ENCODE measurements at places on chromosomes 5 and 9. TPM values are rescaled to one million over a fixed set of nuclear protein-coding genes. Genes with fewer than 3 reads are reported as not detected.
A peak's percentile ranks its signal among the peaks of the same experiment; 100 is the strongest.

DNA sequence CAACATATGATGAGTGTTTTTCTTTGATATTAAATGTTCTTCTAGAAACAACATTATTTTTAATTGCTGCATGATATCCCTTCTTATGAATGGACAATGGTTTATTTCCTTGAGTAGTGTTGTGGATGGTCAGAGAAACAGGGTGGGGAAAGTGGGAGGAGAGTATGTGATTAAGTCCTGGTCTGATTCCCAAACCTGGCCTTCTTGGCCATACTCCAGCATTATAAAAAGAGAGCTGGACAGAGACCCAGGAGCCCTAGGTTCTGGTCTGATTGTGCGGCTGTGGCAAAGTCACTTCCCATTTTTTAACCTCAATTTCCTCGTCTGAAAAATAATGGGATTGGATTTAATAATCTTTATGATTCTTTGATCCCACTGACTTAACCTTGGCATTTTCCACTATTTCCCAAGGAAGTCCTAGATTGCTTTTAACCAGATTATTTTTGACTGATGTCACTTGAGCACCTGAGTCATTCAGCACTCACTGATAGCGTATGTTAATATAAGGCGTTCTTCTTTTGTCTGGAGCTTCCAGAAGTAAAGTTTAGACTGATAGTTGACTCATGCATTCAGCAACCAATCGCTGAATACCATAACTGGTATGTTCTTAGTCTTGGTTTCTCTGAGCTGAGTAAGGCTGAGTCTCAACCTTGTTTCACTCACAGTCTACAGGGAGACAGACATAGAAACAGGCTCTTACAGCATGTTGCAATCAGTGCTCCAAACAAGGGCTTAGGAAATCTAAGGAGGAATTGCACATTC lies 26.2 kb downstream of the OSMR start:
- no peaks in the 10 kb centered on the region for H3K27me3 ChIP-seq
- no peaks in the 10 kb centered on the region for H3K4me1 ChIP-seq
- H3K36me3 ChIP-seq, result no peaks in the 10 kb centered on the region
- no peak for DNase-seq
- no peak overlapping the region for H3K4me3 ChIP-seq

Gene SLC4A9
- total RNA-seq, result not detected

Gene PRRX2
- total RNA-seq, result 0.18 TPM

Gene SOWAHA
- 0.08 TPM for total RNA-seq

Gene SNX24
- 15.3 TPM for total RNA-seq

Gene EXOC3
- 10.4 TPM for total RNA-seq

Gene ALDH1A1
- 1.0 TPM for total RNA-seq

DNA sequence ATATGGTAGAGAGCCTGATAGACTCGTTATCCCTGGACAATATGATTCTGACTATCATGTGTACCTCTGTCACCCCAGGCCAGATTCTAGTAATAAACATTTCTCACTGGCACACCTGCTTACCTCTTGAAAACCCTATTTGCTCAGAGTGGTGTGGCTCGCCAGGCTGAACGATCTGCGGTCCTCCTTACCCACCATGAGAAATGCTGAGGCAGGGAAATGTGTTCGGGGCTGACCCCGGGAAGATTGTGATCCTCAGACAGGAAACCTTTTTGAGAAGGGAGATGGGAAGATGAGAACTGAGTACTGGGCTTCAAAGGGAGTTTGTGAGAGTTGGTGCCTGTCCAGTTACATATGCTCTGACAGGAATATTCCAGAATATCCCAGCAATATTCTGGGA lies 10.7 kb upstream of the PRXL2C start:
- H3K27me3 ChIP-seq, result no peaks in the 10 kb centered on the region
- no peak overlapping the region for H3K4me3 ChIP-seq
- no peaks in the 10 kb centered on the region for H3K4me1 ChIP-seq
- DNase-seq, result no peak

DNA sequence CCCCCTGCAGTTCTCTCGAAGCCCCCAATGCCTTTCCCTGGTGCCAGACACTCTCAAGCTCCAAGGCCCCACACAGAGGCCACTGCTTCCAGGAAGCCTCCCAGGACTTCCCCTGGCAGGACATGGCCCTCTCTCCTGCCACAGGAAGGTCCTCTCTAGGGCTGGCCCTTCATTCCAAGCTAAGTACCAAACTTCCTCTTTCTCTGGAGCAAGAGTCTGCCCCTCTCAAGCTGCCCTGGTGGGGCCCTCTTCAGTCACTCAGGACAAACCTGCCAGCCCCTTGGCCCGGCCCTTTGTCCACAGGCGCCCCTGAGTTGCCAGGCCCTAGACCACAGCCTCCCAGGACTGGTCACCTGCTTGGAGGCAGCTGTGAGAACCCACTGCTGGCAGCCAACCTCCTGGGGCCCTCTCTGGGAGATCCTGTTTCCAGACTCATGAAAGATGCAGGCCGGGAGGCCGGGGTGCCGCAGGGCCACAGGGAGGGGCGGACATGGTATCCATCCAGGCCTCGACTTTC lies 6.6 kb downstream of the NINJ1 start:
- H3K4me1 ChIP-seq, result peaks cover 18% of the 10 kb centered on the region
- H3K36me3 ChIP-seq, result no peaks in the 10 kb centered on the region
- peak; percentile 75 for DNase-seq
- no peak overlapping the region for H3K4me3 ChIP-seq
- no peak overlapping the region for H3K27ac ChIP-seq

DNA sequence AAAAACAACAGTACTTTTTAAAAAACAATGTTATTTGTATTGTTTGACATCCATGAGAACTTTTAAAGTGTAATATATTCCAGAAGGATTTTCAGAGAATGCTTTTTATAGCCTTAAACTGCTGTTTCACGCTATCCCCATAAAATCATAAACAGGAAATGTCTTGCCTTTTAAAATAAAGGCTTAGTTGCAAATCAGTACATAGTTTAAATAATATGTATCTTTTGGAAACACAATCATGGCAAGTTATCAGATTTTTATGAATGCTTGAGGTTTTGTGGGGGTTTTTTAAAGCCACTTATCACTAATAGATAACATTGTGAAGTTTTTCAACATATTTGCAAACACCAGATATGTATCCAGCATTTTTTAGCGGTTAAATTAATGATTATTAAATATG lies 37.2 kb upstream of the F2RL2 start:
- no peak for DNase-seq
- no peak overlapping the region for H3K27ac ChIP-seq
- H3K4me1 ChIP-seq, result peaks cover 6% of the 10 kb centered on the region
- H3K36me3 ChIP-seq, result no peaks in the 10 kb centered on the region

DNA sequence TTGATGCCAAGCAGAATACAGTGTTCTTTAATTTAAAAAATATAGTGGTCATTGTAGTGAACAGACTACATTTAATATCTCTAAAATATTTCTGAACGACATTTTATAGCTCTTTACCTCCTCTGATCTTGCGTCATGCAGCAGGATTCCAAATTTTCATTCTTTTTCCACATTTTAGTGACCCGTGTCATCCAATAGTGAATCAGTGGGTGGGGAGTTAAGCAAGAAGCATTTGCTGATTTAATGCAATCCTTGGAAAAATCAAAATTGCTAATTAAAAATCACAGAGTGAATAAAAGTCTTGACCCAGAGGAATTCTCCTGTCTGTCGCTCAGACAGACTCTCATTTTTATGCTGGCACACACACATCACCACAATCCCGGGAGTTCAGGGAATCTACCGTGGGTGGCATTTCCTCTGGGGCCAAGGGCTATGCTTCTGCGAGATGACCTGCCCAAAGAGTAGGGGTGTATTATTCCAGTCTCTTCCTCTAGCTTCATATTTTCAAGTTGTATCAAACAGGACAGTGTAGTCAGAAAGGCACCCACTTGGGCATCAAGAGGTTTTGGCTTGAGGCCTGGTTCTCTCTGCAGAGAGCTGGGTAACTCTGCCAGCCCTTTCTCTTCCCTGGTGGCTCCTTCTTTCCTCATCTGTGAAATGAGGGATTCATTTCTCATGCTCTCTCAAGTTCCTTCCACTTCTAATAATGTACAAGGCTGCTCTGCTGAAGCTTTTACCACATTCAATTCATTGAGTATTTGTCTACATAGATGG lies 24.8 kb upstream of the OTP start:
- no peaks in the 10 kb centered on the region for H3K27me3 ChIP-seq
- no peaks in the 10 kb centered on the region for H3K4me1 ChIP-seq
- no peaks in the 10 kb centered on the region for H3K36me3 ChIP-seq
- H3K27ac ChIP-seq, result no peak overlapping the region
- H3K4me3 ChIP-seq, result no peak overlapping the region
- DNase-seq, result no peak

DNA sequence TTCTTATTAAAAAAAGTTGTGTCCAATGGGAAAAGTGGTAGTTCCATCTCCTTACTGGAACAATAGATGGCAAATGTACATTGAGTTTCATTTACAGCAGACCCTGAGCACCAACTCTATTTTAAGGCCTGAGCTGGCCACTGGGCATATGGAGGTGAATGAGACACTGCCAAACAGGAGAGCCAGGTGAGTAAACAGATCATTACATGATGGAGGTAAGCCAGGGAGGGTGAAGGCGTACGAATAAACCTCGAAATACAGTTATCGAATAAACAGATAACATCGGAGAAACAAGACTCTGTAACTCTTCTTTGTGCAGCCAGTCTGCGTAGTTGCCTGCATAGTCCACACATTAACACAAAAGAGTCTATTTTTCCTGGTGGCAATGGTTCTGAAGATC lies 446.4 kb upstream of the KLF4 start:
- H3K4me3 ChIP-seq, result no peak overlapping the region
- H3K36me3 ChIP-seq, result no peaks in the 10 kb centered on the region
- no peak for DNase-seq
- no peak overlapping the region for H3K27ac ChIP-seq
- no peaks in the 10 kb centered on the region for H3K4me1 ChIP-seq

Gene NCS1
- 86.2 TPM for total RNA-seq

DNA sequence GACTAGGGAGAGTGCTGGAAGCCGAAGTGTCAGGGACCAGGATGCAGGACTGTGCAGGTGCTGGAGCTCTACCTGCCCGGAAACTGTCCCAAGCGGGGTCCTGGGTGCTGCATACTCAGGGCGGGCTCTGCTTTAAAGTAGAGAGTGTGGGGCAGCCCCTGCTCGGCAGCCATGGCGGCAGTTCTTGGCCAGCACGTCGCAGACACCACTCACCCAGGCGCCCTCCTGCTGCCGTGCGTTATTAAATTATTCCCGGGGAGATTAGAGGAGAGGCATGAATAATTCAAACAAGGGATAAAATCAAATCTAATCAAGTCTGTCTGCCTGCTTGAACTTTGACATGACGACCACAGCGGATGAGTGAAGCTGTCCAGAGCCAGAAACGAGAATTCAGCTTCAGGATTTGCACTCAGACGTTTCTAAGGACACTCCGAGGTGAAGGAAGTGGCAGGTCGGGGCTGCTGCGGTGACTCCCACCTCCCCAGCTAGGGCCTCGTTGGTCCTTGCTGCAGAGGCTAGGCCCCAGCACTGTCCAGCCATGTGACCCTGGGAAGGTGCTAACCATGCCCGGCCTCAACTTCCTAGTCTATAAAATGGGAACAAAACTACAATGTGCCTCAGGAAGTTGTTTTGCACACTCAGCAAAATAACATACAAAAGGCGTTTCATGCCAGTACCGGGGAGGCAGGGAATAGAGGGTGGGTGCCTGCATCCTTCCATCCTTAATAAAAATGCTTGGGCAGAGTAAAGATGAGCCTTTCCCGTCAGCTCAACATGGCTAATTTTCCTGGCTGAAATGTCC lies 91.3 kb upstream of the ADAMTS2 start:
- 0 out of 2 replicates have a peak, but pooled peaks cover 3% of the 10 kb centered on the region for H3K27me3 ChIP-seq
- H3K4me1 ChIP-seq, result no peaks in the 10 kb centered on the region
- H3K36me3 ChIP-seq, result no peaks in the 10 kb centered on the region
- H3K27ac ChIP-seq, result no peak overlapping the region

DNA sequence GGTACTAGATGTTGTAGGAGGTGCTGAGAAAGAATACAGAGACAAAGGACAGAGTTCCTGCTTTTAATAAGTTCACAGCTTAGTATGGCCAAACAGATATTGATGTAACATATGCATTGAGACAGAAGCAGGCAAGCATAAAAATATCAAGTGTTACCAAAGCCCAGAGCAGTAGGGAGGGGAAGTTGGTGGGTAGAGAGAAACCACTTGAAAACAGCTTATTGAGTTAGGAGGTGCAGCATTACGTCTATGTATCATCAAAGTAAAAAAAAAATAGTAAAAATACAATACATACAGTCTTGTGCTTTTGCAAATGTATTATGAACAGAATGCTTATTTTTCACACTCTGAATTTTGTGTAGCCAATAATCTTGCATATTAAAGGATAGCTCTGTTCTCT lies 441.8 kb upstream of the SGCD start:
- no peaks in the 10 kb centered on the region for H3K36me3 ChIP-seq
- no peak overlapping the region for H3K4me3 ChIP-seq
- H3K4me1 ChIP-seq, result no peaks in the 10 kb centered on the region

DNA sequence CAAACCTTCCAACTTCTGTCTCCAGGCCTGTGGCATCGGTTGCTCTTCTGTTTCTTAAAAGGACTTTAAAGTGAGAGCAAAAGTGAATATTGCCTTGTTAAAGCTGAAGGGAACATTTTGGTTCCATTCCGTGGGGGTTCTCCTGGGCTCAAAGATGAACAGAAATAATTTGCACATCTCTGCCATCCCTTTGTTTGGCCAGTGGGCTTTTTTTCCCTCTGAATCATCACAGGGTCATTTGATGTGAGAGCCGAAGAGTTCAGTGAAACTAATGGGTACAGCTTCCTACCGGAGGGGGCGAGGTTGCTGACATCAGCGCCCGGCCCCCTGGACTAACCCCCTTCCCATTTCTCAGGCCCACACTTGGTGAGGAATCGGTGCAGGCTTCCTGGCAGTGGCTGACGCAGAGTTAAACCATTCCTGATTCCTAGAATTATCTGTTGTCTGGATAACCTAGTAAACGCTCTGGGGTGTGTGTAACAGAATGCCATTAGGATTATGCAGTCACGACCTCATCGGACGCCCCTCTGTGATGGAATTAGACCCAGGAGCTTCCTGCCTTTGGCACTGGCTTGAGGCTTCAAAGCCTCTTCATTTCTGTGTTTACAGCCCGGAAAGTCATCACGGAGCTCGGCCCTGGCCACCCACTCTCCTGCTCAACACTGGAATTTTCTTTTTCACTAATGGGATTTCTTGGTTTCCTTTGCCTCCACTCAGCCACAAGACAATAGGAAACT lies 61.6 kb upstream of the RPL26L1 start:
- H3K36me3 ChIP-seq, result no peaks in the 10 kb centered on the region
- H3K27ac ChIP-seq, result peak overlapping the region; percentile 64
- peak; percentile 81 for DNase-seq
- peak overlapping the region; percentile 11 for H3K4me3 ChIP-seq

Gene SPAG8
- 0.20 TPM for total RNA-seq

- H3K4me3 ChIP-seq, result no peak overlapping the region
- DNase-seq, result no peak
- no peaks in the 10 kb centered on the region for H3K4me1 ChIP-seq
- H3K36me3 ChIP-seq, result no peaks in the 10 kb centered on the region
- no peak overlapping the region for H3K27ac ChIP-seq
Measured at GRCh38 chr5:16565118-16565517, 51.7 kb downstream of the RETREG1 start.

GRCh38 chr9:21872696-21873095 lies 70.3 kb downstream of the MTAP start:
- 0 out of 2 replicates have a peak, but pooled peaks cover 4% of the 10 kb centered on the region for H3K4me1 ChIP-seq
- no peak overlapping the region for H3K4me3 ChIP-seq
- no peak overlapping the region for H3K27ac ChIP-seq
- H3K36me3 ChIP-seq, result peaks cover 14% of the 10 kb centered on the region
- DNase-seq, result no peak
